ENCODE measurements at places on chromosomes 12 and 14.

DNA sequence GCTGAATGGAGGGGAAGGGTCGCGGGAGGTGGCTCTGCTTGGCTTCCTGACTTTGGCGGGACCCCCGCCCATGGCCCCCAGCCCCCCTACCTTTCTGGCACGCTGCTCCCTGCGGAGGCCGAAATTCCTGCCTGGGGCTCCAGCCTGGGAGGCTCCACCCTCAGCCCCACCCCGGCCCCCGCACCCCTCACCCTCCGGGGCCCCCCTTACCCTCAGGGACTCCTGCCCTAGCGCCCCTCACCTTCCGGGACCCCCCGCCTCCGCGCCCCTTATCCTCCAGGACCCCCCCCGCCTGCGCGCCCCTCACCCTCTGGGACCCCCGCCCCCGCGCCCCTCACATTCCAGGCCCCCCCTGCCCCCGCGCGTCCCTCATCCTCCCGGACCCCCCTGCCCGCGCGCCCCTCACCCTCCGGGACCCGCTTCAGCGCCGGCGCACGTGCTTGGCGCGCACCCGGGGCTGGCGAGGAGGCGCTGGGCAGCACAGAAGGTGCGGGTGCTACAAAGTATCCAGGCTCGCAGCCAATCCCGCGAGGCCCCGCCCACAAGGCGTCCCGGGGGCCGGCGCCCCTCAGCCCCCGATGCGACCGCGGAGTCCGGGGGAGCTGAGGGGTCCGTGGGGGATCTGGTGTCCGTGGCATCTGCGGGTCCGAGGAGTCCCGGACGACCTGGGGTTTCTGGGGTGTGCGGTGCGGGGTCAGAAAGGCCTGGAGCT lies at the start of gene ANHX:
ANHX (minus strand) TSS at position 477 of the 712 bp plus-strand sequence. CDS start 1,521 bp downstream, outside the sequence.
- DNase-seq, result no peak

- DNase-seq, result no peak
Measured at GRCh38 chr12:114403690-114404066, 2.3 kb downstream of the TBX5 start.

- DNase-seq, result no peak
Measured at GRCh38 chr14:102667703-102668102, 75.3 kb downstream of the RCOR1 start.

GRCh38 chr14:70706177-70706576 lies 64.5 kb downstream of the TTC9 start:
- DNase-seq, result no peak

GRCh38 chr12:117679776-117680175 lies 289.0 kb downstream of the KSR2 start:
- DNase-seq, result no peak

Data from pons (tissue), 1 donor.